ENCODE measurements at places on chromosomes 11 and 22. TPM values are rescaled to one million over a fixed set of nuclear protein-coding genes. Genes with fewer than 3 reads are reported as not detected.

GRCh38 chr11:2343502-2343901 is 33.6 kb upstream of the CD81 start:
- H3K36me3 ChIP-seq = no peaks in the 10 kb centered on the region
- no peak for DNase-seq
- no peaks in the 10 kb centered on the region for H3K4me1 ChIP-seq
- no peak overlapping the region for H3K4me3 ChIP-seq
- no peaks in the 10 kb centered on the region for H3K27me3 ChIP-seq
- H3K27ac ChIP-seq = no peak overlapping the region

GRCh38 chr11:45180179-45180847 is 33.9 kb downstream of the PRDM11 start:
- peak overlapping the region; percentile 78 for H3K27ac ChIP-seq
- peaks cover 18% of the 10 kb centered on the region for H3K4me1 ChIP-seq
- H3K4me3 ChIP-seq = peak overlapping the region; percentile 71
- peaks cover 17% of the 10 kb centered on the region for H3K36me3 ChIP-seq
- DNase-seq = no peak

DNA sequence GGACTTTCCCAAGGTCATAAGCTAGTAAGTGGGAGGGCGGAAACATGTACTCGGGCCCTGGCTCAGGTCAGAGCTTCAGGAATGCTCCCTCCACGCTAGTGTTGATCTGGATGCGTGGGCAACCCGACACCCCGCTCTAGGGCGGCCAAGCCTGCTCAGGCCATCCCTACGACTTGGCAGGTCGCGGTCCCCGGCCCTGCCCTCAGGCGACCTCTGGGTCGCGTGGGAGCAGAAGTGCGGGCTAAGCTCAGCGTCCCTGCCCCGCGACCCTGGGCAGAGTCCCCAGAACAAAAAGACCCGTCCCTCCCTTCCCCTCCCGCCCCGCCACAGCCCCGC is 781 bp upstream of the TEF start:
- peak; percentile 94 for DNase-seq
- no peaks in the 10 kb centered on the region for H3K36me3 ChIP-seq
- peak overlapping the region; percentile 79 for H3K4me3 ChIP-seq
- peaks cover 50% of the 10 kb centered on the region for H3K4me1 ChIP-seq

GRCh38 chr11:19557185-19557584 is 155.5 kb upstream of the NAV2 start:
- no peak for DNase-seq
- H3K27ac ChIP-seq = no peak overlapping the region
- no peaks in the 10 kb centered on the region for H3K4me1 ChIP-seq
- no peak overlapping the region for H3K4me3 ChIP-seq
- H3K27me3 ChIP-seq = no peaks in the 10 kb centered on the region

The MDK gene
- total RNA-seq = 12.7 TPM

The OR4A16 gene
- not detected for total RNA-seq

- peaks cover 36% of the 10 kb centered on the region for H3K4me1 ChIP-seq
- DNase-seq = no peak
- peaks cover 4% of the 10 kb centered on the region for H3K27me3 ChIP-seq
Observed at GRCh38 chr22:44309137-44309536, 3.6 kb downstream of the SHISAL1 start.

DNA sequence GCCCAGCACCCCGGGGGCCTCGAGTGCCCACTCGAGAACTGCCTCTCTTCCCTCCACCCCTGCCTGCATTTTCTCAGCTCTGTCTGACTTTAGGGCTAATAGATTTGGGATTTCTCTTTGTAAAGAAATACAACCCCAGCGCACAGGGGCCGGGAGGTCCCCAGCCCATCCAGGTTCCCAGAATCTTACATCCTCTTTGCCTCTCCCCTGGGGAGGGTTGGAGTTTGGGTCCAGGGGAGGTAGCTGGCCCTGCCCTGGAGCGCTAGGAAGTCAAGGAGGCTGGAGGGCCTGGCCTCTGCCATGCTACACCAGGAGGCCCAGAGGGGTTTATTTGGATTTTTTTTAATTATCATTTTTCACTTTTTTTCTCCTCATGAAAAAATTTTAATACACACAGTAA is 65.7 kb upstream of the LMO1 start:
- no peaks in the 10 kb centered on the region for H3K36me3 ChIP-seq
- H3K27me3 ChIP-seq = peaks cover 15% of the 10 kb centered on the region
- H3K4me3 ChIP-seq = no peak overlapping the region
- no peak for DNase-seq
- H3K27ac ChIP-seq = no peak overlapping the region

DNA sequence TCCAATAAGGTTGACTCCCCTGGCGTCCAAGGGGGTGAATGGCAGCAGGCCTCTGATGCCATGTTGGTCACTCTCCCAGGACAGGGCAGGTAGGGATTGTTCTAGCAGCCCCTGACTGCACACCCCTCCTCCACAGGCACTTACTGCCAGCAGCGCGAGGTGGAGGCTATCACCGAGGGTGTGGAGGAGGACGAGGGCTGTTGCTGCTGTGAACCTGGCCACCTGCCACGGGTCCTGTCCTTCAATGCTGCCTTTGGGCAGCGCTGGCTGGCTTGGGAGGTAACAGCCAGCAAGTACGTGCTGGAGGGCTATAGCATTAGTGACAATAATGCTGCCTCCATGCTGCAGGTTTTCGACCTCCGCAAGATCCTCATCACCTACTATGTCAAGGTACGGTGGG is 7.7 kb upstream of the SIPA1 start:
- no peak overlapping the region for H3K4me3 ChIP-seq
- H3K27ac ChIP-seq = no peak overlapping the region
- H3K27me3 ChIP-seq = no peaks in the 10 kb centered on the region

DNA sequence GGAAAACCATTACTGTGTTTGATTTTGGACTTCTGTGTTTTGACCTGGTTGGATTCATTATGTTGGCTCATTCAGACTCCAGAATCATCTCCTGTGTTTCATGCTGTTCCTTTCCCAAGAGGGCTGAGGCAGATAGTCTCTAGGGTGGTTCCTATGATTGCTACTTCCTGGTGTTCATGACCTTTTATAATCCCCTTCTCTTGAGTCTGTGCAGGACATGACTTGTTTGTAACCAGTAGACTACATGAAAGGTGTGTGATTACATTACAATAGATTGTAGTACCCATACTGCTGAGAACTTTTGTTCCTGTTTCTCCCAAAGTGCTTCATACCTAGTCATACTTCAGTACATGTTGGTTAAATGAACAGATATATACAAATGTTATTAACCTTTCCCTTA is 700.6 kb downstream of the METTL15 start:
- H3K4me3 ChIP-seq = no peak overlapping the region
- H3K27me3 ChIP-seq = no peaks in the 10 kb centered on the region
- DNase-seq = no peak
- H3K27ac ChIP-seq = no peak overlapping the region
- H3K36me3 ChIP-seq = no peaks in the 10 kb centered on the region

- peak within 1 kb of the TSS; percentile 67 for H3K4me3 ChIP-seq
- H3K36me3 ChIP-seq = no peaks in the 10 kb centered on the region
- H3K4me1 ChIP-seq = peaks cover 17% of the 10 kb centered on the region
- no peak within 1 kb of the TSS for H3K27ac ChIP-seq
- DNase-seq = no peak
- peaks cover 41% of the 10 kb centered on the region for H3K27me3 ChIP-seq
Observed at GRCh38 chr11:33375688-33376311, 118.6 kb downstream of the HIPK3 start.

DNA sequence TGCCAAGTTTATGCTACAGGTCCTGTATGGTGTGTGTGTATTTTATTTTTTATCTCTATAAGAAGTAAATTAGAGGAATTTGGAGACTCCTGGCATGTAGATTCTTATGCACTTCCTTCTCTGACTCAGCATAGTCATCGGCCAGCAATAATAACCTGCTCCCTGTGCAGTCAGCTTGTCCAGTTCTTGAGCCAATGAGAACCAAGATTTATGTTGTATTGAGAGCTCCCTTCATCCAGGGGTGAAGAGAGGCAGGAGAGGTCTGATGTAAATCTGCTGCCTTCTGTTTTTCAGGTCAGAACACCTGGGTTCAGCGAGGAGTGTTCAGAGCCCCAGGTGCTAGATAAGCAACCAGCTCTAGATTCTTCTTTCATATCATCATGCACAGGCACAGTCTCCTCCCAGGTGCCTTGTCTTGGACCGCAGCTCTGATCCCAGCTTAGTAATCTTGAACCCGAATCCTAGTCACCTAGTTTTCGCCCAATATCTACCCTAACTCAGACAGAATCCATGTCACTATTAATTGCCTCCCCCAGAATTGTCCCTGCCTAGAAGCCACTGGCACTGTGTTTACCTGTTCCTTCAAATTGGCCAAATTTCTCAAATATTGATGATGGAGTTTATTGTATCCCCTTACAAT is 328.2 kb upstream of the NCAM1 start:
- H3K36me3 ChIP-seq = no peaks in the 10 kb centered on the region
- H3K4me1 ChIP-seq = no peaks in the 10 kb centered on the region
- H3K4me3 ChIP-seq = no peak overlapping the region
- DNase-seq = no peak
- H3K27ac ChIP-seq = no peak overlapping the region
- peaks cover 4% of the 10 kb centered on the region for H3K27me3 ChIP-seq

The OR2AG2 gene
- total RNA-seq = 0.24 TPM

The CENPM gene
- 16.5 TPM for total RNA-seq

DNA sequence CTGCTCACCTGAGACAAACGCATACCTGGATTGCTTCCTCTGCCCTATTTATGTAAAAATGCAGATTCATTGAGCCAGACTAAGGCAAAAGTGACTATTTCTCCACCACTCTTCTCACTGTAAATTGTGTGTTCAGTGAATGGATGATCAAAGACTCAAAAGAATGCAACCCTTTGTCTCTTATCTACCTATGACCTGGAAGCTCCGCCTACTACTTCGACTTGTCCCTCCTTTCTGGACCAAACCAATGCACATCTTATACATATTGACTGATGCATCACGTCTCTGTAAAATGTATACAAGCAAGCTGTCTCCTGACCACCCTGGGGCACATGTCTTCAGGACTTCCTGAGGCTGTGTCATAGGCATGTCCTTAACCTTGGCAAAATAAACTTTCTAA is 418.0 kb upstream of the SYN3 start:
- no peaks in the 10 kb centered on the region for H3K27me3 ChIP-seq

DNA sequence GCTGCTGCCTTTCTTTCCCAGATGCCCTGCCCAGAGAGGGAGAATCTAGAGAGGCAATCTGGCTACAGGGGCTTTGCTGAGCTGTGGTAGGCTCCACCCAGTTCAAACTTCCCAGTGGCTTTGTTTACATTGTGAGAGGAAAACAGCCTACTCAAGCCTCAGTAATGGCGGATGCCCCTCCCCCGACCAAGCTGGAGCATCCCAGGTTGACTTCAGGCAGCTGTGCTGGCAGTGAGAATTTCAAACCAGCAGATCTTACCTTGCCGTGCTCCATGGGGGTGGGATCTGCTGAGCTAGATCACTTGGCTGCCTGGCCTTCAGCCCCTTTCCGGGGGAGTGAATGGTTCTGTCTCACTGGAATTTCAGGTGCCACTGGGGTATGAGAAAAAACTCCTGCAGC is 12.2 kb downstream of the BDNF start:
- no peaks in the 10 kb centered on the region for H3K27me3 ChIP-seq
- H3K36me3 ChIP-seq = no peaks in the 10 kb centered on the region
- H3K27ac ChIP-seq = no peak overlapping the region

DNA sequence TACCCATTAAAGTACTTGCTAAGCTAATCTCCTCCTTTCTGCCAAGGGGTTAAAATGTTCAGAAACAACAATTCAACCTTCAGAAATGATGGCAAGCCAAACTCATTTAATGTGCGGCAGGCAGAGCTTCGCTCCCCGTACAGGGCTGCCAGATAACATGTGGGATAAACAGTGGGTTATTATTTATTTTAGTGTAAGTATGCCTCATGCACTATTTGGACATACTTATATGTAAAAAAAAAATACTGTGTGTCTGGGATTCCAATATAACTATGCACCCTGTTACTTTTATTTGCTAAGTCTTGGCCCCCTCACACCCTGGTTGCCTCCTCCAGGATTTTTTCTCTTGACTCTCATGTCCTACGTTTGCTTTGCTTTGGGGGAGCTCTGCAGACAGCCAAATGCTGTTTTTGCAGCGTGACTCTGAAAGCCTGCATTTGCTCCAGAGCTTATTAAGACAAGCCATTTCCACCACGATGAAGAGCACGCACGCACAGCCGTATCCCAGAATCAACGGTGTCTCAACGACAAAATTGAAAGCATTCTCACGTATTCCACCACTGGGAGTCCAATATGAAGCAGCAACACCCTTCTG is 86.5 kb upstream of the SHANK2 start:
- H3K27ac ChIP-seq = no peak overlapping the region
- H3K27me3 ChIP-seq = peaks cover 12% of the 10 kb centered on the region
- no peak for DNase-seq
- peaks cover 8% of the 10 kb centered on the region for H3K4me1 ChIP-seq

DNA sequence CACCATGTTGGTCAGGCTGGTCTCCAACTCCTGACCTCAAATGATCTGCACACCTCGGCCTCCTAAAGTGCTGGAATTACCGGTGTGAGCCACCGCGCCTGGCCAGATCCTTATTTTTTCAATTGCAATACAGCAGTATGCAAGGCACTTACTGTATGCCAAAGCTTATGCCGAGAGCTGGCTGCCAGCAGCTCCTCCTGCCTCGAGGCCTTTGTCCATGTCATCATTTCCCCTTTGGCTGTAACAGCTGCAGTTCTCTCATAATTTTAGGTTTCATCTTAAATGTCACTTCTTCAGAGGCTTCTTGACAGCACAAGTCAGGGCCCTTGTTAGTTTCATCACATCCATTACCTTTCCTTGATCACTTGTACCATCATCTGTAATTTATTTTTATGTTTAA is 1.5 kb upstream of the SREBF2 start:
- H3K4me1 ChIP-seq = peaks cover 36% of the 10 kb centered on the region
- H3K4me3 ChIP-seq = no peak overlapping the region
- H3K27me3 ChIP-seq = no peaks in the 10 kb centered on the region
- no peak for DNase-seq
- H3K27ac ChIP-seq = peak overlapping the region; percentile 92

The OR6A2 gene
- not detected for total RNA-seq

The GLB1L3 gene
- 5.8 TPM for total RNA-seq

The TSKU gene
- total RNA-seq = 132 TPM

- no peak for DNase-seq
- peak overlapping the region; percentile 58 for H3K4me3 ChIP-seq
- peaks cover 39% of the 10 kb centered on the region for H3K27me3 ChIP-seq
- H3K27ac ChIP-seq = no peak overlapping the region
- peaks cover 18% of the 10 kb centered on the region for H3K4me1 ChIP-seq
Observed at GRCh38 chr22:38843201-38843656, 599 bp downstream of the NPTXR start.

The NXPE2 gene
- total RNA-seq = not detected

GRCh38 chr11:105868762-105869285 is 153.2 kb downstream of the MSANTD4 start:
- no peak overlapping the region for H3K4me3 ChIP-seq
- H3K27me3 ChIP-seq = no peaks in the 10 kb centered on the region
- H3K27ac ChIP-seq = no peak overlapping the region
- DNase-seq = no peak
- H3K36me3 ChIP-seq = no peaks in the 10 kb centered on the region

The CHKA gene
- 20.1 TPM for total RNA-seq

The PAMR1 gene
- total RNA-seq = 13.7 TPM

The ST14 gene
- total RNA-seq = 71.9 TPM

DNA sequence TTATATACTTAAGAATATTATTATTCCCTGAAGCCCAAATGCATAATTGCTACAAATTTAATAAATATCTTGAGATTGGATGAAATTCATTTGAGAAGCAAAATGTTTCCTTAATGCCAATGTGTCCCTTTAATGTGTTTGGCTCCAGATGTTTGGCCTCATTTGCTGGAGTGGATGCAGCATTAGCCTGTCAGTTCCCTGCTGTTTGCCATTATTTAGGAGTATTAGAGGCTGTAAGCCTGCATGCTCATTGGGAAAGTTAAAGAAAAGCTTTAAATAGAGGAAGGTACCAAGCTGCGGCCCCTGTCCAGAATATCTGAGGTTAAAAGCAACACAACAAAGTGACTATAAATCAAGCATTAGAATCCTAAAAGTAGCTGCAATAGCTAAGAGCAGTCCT is 54.8 kb upstream of the PITPNB start:
- peaks cover 3% of the 10 kb centered on the region for H3K36me3 ChIP-seq
- DNase-seq = no peak
- H3K27ac ChIP-seq = no peak overlapping the region
- no peaks in the 10 kb centered on the region for H3K27me3 ChIP-seq

Data from suprapubic skin (tissue), 4 donors.